ENCODE measurements at places on chromosomes 11 and 22. TPM values are rescaled to one million over a fixed set of nuclear protein-coding genes. Genes with fewer than 3 reads are reported as not detected.

The F2 gene
- 0.64 TPM for total RNA-seq

The CFAP300 gene
- 6.4 TPM for total RNA-seq

The SLC15A3 gene
- 8.7 TPM for total RNA-seq

- H3K27me3 ChIP-seq: no peaks in the 10 kb centered on the region
- H3K4me3 ChIP-seq: no peak within 1 kb of the TSS
- 0 out of 2 replicates have a peak, but pooled peaks cover 2% of the 10 kb centered on the region for H3K36me3 ChIP-seq
- H3K27ac ChIP-seq: no peak within 1 kb of the TSS
- peaks cover 4% of the 10 kb centered on the region for H3K4me1 ChIP-seq
- no peak for DNase-seq
Measured at GRCh38 chr22:37244114-37244921, at the start of gene RAC2. Gene RAC2, minus strand, starts transcription at chr22:37244269. Its CDS starts 121 bp downstream, at chr22:37244148.

GRCh38 chr11:17686231-17686980 lies 33.0 kb upstream of the MYOD1 start:
- H3K36me3 ChIP-seq: no peaks in the 10 kb centered on the region
- H3K4me1 ChIP-seq: peaks cover 10% of the 10 kb centered on the region
- no peak overlapping the region for H3K4me3 ChIP-seq
